ENCODE measurements at places on chromosomes 7 and 10. TPM values are rescaled to one million over a fixed set of nuclear protein-coding genes. Genes with fewer than 3 reads are reported as not detected.

The CADPS2 gene
- 74.2 TPM for polyA plus RNA-seq

The HOXA11 gene
- polyA plus RNA-seq = not detected

The TMEM139 gene
- polyA plus RNA-seq = 7.5 TPM

The TMEM213 gene
- polyA plus RNA-seq = 0.64 TPM

The OR2A12 gene
- polyA plus RNA-seq = not detected

The TAS2R3 gene
- 0.24 TPM for polyA plus RNA-seq

The CDC14C gene
- not detected for polyA plus RNA-seq

The TEX36 gene
- not detected for polyA plus RNA-seq

The GRM3 gene
- 0.23 TPM for polyA plus RNA-seq

- DNase-seq = no peak
Observed at GRCh38 chr10:17216901-17217395, 11.1 kb upstream of the VIM start.

GRCh38 chr7:70696201-70696754 is 435.7 kb upstream of the GALNT17 start:
- peak; percentile 20 for DNase-seq

DNA sequence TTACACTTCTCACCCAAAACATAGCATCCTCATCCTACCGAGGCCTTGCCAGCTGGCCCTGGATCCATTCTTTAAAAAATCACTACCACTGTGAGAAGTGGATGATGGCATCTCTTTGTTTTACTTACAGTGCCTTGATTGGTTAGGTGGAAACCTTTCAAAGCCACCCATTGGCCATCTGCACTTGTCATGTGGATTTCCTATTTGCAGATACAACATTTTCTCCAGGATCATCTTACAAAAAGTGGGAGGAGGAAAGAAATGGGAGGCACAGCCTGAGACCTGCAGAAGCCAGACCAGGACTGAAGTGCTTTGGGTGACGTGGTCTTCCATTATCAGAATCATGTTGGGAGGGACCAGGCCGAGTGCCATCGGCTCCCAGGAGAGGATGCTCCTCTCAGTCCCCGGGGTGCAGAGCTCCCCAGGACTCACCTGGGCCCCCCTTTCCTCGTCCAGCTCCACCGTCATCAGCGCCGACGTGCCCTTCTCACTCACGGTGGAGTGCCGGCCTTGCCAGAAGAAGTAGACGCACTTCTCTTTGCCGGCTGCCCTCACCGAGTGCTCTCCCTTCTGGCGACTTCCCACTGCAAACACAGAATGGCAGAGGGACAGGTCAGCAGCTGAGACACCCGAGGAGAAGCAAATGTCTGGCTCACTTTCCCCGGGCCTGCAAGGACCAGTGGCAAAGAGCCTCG is 161.2 kb downstream of the SVIL start:
- DNase-seq = no peak

DNA sequence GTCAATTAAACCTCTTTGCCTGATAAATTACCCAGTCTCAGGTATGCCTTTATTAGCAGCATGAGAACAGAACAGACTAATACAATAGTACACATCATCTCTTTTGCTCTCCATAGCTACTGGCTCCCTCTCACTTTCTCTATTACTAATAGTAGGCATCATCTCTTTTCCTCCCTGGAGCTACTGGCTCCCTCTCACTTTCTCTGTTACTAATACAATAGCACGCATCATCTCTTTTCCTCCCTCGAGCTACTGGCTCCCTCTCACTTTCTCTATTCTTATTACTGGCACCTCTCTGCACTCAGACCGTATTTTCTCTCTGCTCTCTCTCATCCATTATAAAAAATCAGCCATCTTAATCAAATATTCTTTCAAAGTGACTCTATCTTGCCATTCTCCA is 37.1 kb downstream of the SLC25A13 start:
- no peak for DNase-seq

DNA sequence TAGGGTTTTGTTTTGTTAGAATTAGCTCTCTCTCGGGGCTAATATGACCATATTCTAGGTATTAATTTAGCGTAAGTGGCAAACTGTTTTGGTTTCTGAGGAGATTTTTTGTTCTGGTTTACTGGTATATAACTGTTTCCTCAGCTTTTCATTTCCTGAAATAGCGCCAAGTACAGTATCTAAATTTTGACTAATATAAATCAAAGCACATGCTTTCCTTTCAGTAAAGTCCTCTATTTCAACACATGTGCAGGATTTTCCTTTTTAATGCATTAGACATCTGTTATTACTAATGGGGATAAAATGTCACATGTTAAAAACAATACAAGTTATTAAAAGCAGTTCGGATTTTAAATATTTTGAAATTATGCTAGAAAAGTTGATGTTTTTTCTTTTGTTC is 11.3 kb downstream of the FERD3L start:
- no peak for DNase-seq

- DNase-seq = peak; percentile 51
Observed at GRCh38 chr10:89213191-89213808, 6.2 kb upstream of the CH25H start.

DNA sequence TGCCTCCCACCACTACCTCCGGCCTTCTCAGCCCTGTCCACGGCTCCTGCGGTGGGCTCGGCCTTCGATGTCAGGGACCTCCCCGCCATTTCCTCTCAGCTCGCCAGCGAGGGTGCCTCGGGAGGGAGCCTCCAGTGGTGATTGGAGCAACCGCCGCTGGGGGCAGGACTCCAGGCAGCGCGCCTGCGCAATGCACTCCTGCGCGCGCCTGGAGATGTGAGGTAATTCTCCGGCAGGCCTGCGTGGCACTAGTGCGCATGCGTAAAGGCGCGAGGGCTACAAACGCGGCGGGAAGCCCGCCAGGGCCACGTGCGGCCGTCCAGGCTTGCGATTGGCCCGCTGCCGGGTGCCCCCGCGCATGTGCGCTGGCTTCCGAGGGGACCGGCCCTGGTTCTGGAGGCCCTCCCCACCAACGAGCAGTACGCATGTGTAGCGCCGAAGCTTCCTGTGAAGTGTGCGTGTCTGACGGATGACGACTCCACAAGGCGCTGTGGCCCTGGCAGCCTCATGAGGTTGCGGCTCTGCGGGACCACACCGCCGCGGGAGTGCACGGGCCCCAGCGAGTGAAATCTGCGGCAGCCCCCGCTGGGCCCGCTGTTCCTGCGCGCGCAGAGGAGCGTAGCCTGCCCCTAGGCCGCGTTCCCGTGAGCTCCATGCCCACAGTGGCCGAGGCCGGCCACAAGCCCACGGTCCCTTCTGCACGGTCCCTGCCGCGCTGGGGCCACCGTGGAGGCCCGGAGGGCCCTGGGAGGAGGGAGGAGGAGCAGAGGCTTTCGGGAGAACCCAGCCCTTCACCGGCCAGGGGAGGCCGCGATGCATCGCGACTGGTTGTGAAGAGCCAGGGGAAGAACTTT is at the start of gene SYCE1:
Gene SYCE1 (minus strand): TSS at position 143 of the 854 bp plus-strand sequence. CDS start 54 bp downstream, at position 89.
- DNase-seq = no peak

DNA sequence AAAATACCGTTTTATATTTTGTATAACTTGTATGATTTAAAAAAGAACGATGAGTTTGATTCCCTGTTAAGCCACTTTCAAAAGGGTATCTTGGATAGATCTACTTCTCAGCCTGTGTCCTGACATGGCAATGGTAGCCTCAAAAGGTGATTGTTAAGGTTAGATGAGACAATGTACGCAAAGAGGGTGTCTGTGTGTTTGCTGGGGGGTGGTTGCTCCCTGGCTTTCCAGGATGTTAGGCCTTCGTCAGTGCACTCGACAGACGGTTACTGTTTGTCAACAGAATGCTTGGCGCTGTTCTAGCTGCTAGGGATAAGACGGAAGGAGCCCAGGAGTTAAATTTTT is 90.3 kb downstream of the NEURL1 start:
- no peak for DNase-seq

DNA sequence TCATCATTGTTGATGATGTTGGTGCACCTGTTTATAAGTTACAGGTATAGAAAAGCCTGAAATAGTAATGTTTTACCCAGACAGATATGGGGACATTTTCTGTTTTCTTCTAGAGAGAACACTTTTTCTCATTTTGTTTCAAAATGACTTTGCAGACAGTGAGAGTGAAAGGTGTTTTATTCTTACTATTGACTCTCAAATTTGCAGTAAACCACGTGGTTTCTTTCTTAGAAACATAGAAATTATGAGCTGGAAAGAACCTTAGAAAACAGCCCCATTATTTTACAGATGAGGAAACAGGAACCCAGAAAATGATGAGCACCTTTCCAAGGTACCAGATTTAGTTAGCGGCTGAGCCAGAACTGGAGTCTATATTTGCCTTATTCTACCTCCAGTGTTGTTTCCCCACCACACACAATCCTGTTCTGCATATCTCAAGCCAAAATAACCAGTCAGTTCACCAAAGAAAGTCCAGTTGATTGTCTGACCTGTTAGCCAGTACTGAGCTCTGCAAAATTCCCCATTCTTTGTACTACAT is 138.9 kb upstream of the AHR start:
- no peak for DNase-seq

GRCh38 chr7:132451161-132451560 is 125.1 kb downstream of the PLXNA4 start:
- DNase-seq = no peak

DNA sequence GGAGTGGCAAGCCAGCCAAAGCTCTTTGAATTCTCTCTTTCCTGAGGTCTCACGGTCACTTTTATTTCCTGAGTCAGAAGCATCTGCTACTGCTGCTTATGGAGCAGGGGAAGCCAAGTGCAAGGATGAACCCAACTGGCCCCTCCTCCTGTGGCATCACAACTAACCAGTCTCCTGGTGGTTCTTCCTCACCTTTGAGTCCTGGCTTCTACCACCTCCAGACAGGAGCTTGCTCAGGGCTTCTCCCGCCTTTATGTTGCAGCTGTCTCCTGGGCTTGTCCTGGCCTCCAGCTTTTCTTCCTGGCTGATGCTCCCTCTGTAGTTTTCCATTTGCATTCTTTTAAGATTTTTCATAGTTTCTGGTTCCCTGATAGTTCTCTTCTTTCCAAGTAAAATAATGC is 349.7 kb upstream of the NRP1 start:
- DNase-seq = no peak

DNA sequence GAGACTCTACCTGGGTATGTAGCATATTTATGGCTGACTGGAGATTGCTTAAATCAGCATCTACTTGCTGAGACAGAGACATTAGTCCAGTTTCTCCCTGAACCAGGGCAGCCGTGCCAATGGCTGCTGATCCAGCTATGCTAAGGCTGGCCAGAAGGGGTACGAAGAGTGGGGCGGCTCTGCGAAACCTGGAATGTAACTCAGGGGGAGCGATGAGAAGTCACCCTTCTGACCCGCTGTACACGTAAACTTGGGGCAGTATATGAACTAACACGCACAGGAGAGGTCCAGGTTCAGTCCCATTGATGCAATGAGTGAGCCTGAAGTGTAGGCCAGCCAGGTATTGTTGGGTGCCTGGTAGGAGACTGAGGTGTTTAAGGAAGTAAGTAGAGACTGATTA is 73.7 kb downstream of the PRR15 start:
- DNase-seq = no peak

DNA sequence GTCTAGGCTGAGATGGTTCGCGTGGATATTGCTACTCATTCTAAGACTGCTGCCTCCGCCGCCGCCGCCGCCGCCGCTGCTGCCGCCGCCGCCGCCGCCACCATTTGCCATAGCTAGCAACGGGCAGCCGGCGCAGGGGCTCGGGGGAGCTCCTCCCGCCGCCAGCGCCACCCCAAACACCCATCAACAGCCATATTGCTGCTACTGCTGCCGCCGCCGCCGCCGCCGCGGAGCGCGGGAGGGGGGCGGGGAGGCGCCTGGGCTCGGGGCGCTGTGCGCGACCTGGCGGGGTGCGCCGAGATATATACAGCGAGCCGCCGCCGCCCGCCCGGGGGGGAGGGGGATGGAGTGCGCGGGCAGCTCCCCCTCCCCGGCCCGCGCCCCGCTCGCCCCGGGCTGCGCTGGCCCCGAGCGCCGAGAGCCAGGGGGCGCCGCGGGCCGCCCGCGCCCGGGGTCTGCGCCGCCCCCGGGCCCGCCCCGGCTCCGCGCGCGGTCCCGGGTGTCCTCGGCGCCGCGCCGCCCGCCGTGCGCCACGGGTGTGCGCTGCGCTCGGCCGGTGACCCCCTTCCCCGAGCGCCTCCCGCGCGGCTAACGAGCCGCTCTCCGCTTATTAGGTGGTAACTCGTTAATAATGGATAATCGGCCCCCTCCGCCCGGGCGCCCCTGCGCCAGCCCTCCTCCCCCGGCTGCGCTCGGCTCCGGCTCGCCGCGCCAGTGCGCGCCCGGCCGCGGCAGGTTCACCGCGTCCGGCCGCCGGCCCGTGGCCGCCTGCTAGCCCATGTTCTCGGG is at the start of gene KCNMA1:
Gene KCNMA1 (minus strand): TSS at position 277 of the 789 bp plus-strand sequence.
- DNase-seq = no peak

- DNase-seq = no peak
Observed at GRCh38 chr10:3418041-3418754, 245.6 kb upstream of the PITRM1 start.

DNA sequence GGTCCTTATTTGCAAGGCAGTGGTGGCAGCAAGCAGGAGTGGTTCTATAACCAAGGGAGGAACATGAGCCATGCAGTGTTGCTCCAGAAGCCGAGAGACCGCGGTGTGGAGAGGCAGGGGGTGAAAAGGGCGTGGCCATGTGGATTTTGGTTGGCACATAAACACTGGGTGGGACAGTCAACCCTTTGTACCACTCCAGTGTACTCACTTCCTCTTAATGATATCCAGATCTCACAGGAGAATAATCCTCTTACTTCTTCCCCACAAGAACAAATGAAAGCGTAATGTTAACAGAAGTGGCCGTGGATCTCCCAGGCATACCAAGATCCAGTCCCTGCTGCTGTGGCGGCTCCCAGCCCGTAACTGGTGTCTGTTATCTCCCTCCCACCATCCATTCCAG is 42.4 kb downstream of the XRCC2 start:
- DNase-seq = no peak

- peak; percentile 94 for DNase-seq
Observed at GRCh38 chr7:106425017-106425719, 140.4 kb upstream of the NAMPT start.

- no peak for DNase-seq
Observed at GRCh38 chr7:82071468-82071867, 301.6 kb upstream of the HGF start.

GRCh38 chr10:102975483-102976379 is 57.6 kb downstream of the CNNM2 start:
- DNase-seq = no peak

DNA sequence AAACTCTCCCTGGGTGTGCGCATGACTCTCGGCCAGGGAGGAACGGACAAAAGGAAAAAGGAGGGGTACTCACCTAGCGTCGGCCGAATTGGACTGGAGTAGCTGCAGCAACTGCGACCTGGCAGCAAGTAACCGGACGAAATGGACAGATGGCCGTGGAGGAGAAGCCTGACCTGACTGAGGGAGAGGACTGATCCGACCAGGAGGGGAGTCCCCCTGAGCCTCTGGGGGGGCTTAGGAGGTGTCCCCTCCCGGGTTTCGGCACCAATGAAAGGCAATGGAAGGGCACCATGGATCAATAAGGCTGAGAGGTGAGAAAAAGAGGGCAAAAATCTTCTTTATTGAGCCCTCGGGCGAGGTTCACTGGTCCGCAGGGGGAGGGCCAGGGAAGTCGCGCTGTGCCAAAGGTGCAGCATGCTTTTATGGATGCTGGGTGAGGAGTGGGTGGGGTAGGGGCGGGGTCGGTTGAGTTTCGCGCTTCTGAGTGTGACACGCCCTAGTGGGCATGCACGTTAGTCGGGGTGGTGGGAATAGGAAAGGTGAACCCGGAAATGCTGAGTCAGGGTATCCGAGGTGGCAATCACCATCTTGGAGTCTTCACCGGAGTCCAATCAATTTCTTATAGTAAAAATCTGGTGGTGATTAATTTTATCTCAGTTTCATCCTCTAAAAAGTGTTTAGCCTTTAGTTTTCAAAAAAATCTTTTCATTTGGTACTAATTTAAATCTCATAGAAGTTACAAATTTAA is 638.5 kb upstream of the DPP6 start:
- no peak for DNase-seq

Data from right lung (tissue), 10 donors.